ENCODE measurements at places on chromosomes 7 and 10.

DNA sequence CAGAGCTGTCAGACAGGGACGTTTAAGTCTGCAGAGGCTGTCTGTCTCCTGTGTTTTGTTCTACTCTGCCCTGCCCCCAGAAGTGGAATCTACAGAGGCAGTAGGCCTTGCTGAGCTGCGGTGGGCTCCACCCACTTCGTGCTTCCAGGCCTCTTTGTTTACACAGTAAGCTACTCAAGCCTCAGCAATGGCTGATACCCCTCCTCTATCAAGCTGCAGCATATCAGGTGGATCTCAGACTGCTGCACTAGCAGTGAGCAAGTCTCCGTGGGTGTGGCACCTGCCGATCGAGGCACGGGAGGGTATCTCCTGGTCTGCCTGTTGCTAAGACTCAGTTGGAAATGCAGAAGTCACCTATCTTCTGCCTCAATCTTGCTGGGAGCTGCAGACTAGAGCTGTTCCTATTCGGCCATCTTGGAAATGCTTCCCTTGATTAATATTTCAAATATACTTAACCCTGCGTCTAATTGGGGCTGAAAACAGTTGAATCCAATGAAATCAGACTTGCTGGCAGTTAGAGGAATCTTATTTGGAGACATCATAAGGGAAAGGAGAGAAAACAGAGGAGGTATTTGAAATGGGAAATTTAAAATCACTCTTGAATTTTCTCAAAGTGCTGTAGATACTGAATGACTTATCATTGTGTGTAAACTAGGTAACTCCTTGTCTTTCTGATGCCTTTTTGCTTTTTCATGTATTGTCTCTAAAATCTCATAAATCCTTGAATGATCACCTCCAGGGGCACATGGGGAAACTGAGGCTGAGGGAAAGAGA lies 13.8 kb upstream of the CYP3A5 start:
- DNase-seq: no peak

GRCh38 chr10:42827201-42827600 lies 44.6 kb downstream of the BMS1 start:
- no peak for DNase-seq

DNA sequence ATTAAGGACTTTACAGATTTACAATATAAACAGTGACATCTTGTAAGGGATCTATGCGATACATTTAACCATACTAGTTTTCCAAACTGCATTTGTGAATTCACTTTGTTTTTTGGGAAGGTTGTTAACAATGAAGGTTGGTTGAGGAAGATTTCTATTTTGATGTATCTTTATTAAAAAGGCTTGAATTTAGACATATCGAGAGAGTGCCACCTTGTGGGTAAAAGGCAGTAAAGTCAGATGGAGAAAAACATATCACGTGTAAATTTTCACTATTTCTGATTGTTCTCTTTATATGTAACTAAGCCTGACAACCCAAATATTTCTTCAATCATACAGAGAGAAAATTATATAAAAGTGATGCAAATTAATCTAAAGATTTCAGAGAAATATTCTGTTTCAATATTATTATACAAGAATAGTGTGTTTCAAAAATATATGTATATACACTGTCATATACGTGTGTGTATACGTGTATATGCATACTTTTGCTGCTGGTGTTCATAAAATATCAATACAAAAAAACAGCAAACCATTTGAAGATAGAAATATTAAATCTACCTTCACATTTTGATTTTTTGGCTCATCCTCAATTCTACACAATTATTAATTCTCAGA lies 988.6 kb downstream of the SORCS1 start:
- no peak for DNase-seq

DNA sequence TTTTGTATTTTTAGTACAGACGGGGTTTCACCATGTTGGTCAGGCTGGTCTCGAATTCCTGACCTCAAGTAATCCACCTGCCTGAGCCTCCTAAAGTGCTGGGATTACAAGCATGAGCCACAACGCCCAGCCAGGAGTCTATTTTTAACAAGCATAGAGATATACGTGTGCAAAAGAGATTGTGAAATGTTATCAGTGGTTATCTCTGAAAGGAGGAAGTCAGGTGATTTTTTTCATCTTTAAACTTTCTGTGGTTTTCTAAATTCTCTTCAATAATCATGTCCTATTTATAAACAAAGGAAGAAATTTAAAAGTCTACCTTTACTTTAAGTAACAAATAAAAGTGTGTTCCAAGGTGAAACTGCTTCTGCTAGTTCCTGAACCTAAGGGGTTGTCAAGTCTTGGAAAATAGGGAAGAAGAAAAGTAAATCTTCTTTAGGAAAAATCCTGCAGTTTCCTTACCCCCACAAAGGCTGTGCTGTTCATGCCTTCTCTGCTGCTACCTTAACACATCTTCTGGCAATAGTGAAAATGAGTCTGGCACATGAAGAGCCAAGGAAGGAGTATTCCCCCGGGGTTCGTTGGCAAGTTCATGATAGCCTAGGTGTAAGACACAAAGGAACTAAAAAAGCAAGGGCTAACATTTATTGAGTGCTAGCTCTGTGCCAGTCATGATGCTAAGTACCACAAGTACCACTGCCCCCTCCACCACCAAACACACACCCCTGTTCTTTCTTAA lies 51.1 kb downstream of the CYP26A1 start:
- DNase-seq: no peak

Measured in effector memory CD8-positive, alpha-beta T cell (primary cell).